ENCODE measurements at places on chromosomes 5 and 9.

GRCh38 chr9:16026886-16027285 is 474.0 kb downstream of the CCDC171 start:
- no peak for DNase-seq

- DNase-seq, result no peak
Measured at GRCh38 chr5:108260117-108260857, 121.6 kb downstream of the FBXL17 start.

GRCh38 chr5:108238461-108238860 is 143.4 kb downstream of the FBXL17 start:
- no peak for DNase-seq

GRCh38 chr5:66553916-66554575 is 42.1 kb upstream of the MAST4 start:
- DNase-seq, result peak; percentile 27

DNA sequence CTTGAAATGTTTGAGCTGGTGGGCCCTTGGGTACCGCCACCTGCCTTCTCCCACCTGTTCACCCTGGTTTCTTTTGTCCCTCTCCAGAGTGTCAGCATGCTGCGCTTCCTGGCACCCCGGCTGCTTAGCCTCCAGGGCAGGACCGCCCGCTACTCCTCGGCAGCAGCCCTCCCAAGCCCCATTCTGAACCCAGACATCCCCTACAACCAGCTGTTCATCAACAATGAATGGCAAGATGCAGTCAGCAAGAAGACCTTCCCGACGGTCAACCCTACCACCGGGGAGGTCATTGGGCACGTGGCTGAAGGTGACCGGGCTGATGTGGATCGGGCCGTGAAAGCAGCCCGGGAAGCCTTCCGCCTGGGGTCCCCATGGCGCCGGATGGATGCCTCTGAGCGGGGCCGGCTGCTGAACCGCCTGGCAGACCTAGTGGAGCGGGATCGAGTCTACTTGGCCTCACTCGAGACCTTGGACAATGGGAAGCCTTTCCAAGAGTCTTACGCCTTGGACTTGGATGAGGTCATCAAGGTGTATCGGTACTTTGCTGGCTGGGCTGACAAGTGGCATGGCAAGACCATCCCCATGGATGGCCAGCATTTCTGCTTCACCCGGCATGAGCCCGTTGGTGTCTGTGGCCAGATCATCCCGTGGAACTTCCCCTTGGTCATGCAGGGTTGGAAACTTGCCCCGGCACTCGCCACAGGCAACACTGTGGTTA is 3.3 kb downstream of the ALDH1B1 start:
- no peak for DNase-seq

DNA sequence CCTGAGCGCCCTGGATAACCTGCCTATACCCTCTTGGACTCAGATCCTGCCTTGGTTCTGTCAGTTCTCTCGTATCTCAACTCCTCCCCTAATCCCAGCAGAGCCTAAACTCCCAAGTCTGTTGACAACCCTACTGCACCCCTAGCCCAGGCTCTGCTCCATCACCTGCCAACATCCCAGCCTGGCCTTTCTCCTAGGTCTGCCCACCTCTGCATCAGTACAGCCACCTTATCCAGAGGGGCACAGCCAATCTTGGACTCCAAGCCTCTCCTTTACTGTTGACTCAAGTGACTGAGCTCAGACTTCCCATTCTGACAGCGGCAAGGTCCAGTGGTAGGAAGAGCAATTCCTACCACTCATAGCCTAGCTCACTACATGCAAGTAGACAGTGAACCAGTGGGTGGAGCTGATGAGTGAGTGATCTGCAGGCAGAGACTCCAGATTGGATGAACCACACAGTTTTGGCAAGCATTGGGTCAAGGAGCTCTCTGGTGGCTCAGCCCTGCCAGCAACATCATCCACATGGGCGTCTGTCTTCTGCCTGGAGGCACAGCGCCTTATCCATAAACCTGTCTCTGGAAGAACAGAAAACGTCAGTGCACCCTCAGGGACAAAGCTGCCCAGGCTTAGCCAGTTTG is 26.5 kb downstream of the TRMO start:
- DNase-seq, result no peak

- DNase-seq, result no peak
Measured at GRCh38 chr9:19807182-19807892, 18.5 kb upstream of the SLC24A2 start.

- DNase-seq, result no peak
Measured at GRCh38 chr9:111925017-111925770, 28.6 kb downstream of the UGCG start.

DNA sequence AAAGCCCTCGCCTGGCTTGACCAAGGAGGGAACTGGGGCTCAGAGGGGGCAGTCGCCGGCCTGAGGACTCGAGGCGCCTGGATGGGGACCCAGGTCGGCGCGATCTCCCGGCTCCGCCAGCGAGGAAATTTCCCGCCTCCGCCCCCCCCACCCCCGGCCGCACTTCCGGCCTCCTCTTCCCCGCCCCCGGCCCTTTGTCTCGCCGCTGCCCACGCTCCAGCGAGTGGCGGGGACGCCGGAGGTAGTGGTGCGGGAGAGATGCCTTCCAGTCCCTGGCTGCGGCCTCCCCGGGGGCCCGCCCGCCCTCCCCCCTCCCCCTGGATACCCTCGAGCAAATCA is 448 bp upstream of the GPRIN1 start:
- DNase-seq, result no peak
